Dermis blood vessel endothelial cell (primary cell): ENCODE measurements at places on chromosomes 3 and 15. TPM values are rescaled to one million over a fixed set of nuclear protein-coding genes. Genes with fewer than 3 reads are reported as not detected.

The TMEM108 gene
- 0.17 and 0.23 TPM in 2 replicates for total RNA-seq

The CHST13 gene
- 0.14 TPM in 1 of 2 replicates, not detected in the other for total RNA-seq

The PRSS50 gene
- not detected in 2 replicates for total RNA-seq

The XPC gene
- 43.6 and 60.0 TPM in 2 replicates for total RNA-seq

The ALPK3 gene
- total RNA-seq: 38.8 and 64.6 TPM in 2 replicates

The MOBP gene
- 0.19 TPM in 1 of 2 replicates, not detected in the other for total RNA-seq

The SLC51A gene
- not detected in 2 replicates for total RNA-seq

The SNX22 gene
- total RNA-seq: 0.23 and 0.34 TPM in 2 replicates

The GPR27 gene
- total RNA-seq: not detected in 2 replicates

The CLASP2 gene
- total RNA-seq: 63.1 and 93.1 TPM in 2 replicates

The NANOGP8 gene
- not detected in 2 replicates for total RNA-seq

The VGLL3 gene
- total RNA-seq: 0.33 and 1.0 TPM in 2 replicates

The CELF6 gene
- 0.17 TPM in 1 of 2 replicates, not detected in the other for total RNA-seq

The MINDY4B gene
- total RNA-seq: not detected in 2 replicates

The MAGEF1 gene
- 12.4 and 12.9 TPM in 2 replicates for total RNA-seq

The CDAN1 gene
- total RNA-seq: 12.9 and 17.0 TPM in 2 replicates

The GOLGA8A gene
- total RNA-seq: 8.0 and 8.8 TPM in 2 replicates

The ROPN1 gene
- not detected in 2 replicates for total RNA-seq

The XCR1 gene
- not detected in 2 replicates for total RNA-seq

The CHRM5 gene
- total RNA-seq: 0.17 TPM in 1 of 2 replicates, not detected in the other

The SYNM gene
- total RNA-seq: 45.1 and 60.0 TPM in 2 replicates

The ZCWPW2 gene
- total RNA-seq: 0.19 TPM in 1 of 2 replicates, not detected in the other

The HAUS2 gene
- total RNA-seq: 32.0 and 52.4 TPM in 2 replicates

The ST8SIA2 gene
- under 0.01 TPM in 1 of 2 replicates, not detected in the other for total RNA-seq
